ENCODE measurements at places on chromosomes 3 and 15.

DNA sequence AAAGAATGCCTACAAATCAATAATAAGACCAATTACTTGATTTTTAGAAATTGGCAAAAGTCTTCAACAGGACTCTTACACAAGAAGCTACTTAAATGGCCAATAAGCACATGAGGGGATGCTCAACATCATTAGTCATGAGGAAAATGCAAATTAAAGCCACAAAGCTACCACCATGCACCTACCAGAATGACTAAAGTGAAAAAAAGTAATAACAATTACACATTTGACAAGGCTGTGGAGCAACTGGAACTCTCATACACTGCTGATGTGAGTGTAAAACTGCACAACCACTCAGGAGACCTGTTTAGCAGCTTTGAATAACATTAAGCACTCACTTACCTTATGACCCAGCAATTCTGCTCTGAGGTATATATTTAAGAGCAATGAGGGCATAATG, 68.4 kb downstream of the PPCDC start:
- no peak for DNase-seq

GRCh38 chr3:176696816-176697215, 500.5 kb downstream of the TBL1XR1 start:
- DNase-seq, result no peak

GRCh38 chr3:22392859-22393258, 641.8 kb upstream of the ZNF385D start:
- no peak for DNase-seq

GRCh38 chr3:146200461-146201220, 39.7 kb upstream of the PLOD2 start:
- no peak for DNase-seq

GRCh38 chr3:55296791-55297190, 190.3 kb downstream of the WNT5A start:
- no peak for DNase-seq

DNA sequence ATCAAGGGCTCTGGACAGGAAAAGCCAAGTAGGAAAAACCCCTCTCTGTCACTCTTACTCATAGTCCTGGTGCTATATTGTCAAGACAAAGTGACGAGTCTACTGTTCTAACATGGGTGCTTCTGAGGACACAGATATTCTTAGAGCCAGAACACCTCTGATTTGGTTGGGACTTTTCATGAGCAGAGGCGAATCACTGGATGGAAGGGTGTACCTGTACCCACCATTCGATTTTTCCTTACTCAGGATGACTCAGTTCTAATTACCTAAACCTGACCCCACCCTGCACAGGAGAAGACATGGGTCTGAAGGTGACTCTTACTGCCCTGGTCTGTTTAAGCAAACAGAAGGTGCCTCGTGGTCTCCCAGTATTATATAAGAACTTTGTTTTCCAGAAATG, 58.5 kb downstream of the ABCC5 start:
- DNase-seq, result no peak

DNA sequence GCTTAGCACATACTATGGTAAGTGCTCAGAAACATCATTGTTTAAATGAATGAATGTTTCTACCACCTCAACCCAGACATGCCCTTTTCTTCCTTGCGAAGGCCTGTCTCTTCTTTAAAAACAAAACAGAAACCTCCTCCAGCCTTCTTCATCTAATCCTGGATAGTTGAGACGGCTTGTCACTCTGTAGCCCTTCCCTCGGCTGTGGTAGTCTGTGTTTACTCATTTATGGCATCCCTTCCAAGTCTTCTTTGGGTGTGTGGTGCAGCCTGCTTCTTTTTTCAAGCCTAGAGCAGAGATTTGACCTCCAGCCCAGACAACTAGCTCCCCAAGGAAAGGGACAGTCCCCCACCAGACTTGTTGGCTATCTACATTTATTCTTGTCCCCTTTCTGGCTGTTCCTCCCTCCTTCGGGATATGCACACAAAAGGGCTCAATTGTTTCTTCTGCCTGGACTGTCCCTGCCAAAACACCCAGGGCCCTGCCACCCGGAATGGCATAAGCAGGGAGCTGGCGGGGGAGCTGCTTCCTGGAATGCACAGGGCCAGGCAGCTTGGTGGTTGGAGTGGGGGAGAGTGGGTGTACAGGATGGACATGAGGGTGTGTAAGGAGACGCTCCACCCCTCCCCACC, 67.8 kb downstream of the ITGA11 start:
- no peak for DNase-seq

DNA sequence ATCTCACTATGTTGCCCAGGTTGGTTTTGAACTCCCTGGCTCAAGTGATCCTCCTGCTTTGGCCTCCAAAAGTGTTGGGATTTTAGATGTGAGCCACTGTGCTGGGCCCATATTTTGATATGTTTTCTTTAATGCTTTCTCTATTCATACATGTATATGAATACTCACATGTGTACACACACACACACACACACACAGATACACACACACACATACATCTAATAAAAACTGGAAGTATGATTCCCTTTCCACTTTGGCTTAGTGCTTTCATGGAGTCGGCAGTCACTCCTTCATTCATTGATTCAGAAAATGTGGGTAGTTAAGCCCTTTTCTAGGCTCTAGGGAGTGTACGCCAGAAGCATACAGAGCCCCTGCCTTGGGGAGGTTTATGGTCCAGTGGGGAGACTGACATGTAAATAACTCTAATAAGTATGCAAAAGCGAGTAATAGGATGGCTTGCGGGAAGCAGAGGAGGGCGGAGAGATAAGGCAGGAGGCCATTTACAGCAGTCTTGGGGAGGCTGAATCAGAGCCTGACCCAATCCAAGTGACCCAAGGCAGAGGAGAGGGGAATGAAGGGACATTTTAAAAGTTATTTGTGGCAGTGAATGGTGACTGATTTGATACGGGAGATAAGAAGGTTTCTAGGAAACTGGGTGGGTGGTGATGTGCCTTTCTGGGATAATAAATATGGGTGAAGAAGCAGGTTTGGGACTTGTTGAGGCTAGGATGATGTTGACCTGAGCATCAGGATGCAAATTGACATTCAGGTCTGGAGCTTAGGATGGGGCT, 32.5 kb upstream of the TATDN2 start:
- no peak for DNase-seq

- peak; percentile 77 for DNase-seq
These were observed 12.9 kb downstream of the C15orf62 start for GRCh38 chr15:40782609-40783227.

DNA sequence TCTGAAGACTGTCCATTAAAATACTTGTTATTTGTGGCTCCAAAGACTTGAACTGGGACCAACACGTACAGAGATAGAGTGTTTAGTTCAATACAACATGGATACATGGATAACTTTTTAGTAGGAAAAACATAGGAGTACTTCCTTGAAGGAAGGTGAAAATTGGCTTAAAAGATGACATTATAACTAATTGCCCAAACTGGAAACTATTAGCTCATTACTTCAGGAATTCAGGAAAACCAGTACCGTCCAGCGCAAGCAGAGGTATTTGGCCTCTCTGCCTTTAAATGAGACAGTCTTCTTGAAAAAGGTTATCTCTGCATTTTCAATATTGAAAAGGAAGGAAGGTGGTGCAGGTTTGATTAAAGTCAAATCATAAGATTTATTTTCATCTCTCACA, 234.5 kb downstream of the IL5RA start:
- no peak for DNase-seq

- no peak for DNase-seq
These were observed 159.6 kb upstream of the KCNH8 start for GRCh38 chr3:18988614-18989229.

DNA sequence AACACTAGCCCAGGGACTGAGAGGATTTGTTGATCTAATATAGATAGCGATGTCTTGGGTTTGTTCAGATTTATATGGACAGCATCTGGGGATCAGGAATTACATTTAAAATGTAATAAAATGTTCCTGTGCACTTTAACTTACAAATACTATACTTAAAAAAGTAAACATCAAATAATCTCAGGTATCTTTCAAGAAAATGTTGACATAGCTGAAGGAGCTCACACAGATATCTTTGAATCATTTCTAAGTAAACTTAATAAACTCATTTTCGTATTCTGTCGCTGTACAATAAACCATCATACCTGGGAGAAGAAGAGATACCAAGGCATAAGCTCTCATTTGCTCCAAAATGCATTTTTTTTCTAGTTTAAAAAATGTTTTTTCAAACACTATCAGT, 557.5 kb upstream of the NR2F2 start:
- DNase-seq, result no peak

GRCh38 chr15:86041399-86041798, 38.3 kb upstream of the AGBL1 start:
- no peak for DNase-seq

DNA sequence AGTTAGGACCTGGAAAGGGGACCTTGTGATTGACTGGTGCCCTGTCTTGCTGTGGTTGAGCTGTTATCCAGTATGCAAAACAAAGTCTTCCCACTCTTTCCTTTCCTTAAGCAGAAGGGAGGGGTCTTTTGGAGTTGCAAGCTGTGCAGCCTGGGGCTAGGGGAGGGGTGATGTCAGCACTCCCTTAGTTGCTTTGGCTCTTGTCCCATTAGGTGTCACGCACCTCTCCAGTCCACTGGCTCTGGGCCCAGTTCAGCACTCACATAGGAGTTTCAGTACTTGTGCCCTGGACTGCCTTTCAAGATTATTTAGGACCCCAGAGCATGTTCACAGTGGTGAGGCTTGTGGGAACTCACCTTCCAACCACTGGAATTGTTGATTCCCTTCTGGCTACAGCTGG, 238.5 kb downstream of the DOCK3 start:
- no peak for DNase-seq

Measured in CD4-positive, alpha-beta T cell treated with Interleukin-15 for 1 hour (primary cell).